ENCODE measurements at places on chromosomes 1 and 21.
A peak's percentile ranks its signal among the peaks of the same experiment; 100 is the strongest.

GRCh38 chr1:48810740-48811139, 34.0 kb upstream of the BEND5 start:
- DNase-seq: no peak

- no peak for DNase-seq
These were observed 19.2 kb upstream of the RC3H1 start for GRCh38 chr1:174041369-174041768.

GRCh38 chr1:44359234-44359935, 4.3 kb upstream of the ERI3 start:
- DNase-seq: peak; percentile 19

DNA sequence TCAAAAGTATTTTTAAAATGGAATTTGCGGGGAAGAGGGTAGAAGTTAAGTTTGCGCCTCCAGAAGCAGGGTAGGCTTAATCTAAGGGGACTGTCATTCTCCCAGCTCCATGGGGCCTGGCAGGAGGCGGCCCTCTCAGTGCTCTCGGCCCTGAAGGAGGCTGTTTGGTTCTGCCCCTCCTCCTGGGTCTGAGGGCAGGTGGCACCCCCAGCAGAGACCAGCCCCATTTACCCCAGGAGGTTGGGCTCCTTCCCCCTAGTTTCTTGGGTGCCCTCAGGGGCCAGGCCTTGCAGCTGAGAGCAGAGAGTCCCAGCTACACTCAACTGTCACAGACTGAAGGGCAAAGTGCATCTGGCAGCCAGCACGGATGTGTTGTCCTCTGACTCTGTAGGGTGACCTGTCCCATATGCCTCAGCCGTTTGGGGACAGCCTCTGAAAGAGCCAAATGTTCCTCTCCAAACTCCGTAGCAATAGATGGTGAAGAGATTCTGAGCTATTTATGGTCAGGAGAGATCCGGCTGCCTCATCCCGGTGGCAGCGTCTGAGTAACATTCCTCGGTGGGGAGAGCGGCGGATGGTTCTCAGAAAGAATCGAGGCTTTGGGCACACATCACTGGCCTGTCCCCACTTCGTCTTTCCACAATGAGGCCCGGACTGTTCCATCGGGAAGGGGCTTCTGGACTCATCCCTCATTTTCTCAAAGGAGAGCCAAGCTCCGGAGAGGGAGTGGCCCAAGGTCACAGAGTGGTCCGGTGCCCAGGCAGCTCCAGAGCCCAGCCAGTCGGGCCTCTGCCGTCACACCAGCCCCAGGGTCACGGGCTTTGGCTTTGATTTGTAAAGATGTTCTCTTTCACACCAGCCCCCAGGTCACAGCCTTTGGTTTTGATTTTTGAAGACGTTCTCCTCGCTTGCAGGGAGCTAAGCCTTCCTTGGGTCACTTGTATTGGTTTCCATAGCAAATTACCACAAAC, 424.2 kb upstream of the VAMP3 start:
- no peak for DNase-seq

- no peak for DNase-seq
These were observed 22.2 kb downstream of the UBE2T start for GRCh38 chr1:202319381-202320080.

GRCh38 chr1:150846473-150847146, 29.8 kb downstream of the ARNT start:
- no peak for DNase-seq

DNA sequence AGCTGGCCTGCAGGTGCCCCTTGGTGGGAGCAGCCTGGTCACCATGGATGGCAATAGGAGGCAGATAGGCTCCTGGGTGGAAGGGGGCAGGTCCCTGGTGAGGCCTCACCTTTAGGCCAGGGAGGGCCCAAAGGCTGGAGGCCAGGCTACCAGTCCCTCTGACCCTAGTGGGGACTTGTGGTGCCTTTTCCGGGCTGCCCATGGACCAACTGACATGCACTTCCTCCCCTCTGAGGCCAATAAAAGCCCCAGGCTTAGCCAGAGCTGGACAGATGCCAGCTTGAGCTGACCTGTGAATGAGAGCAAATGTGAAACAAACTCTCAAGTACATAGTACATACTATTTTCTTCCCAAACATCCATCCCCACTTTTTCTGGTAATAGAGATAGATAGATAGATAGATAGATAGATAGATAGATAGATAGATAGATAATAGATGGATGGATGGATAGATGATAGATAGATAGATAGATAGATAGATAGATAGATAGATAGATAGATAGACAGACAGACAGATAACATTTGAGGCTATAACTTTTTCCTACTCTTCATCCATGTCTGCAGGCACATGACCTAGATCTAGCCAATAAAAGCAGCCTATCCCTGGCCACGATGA, 9.2 kb upstream of the CTTNBP2NL start:
- no peak for DNase-seq

DNA sequence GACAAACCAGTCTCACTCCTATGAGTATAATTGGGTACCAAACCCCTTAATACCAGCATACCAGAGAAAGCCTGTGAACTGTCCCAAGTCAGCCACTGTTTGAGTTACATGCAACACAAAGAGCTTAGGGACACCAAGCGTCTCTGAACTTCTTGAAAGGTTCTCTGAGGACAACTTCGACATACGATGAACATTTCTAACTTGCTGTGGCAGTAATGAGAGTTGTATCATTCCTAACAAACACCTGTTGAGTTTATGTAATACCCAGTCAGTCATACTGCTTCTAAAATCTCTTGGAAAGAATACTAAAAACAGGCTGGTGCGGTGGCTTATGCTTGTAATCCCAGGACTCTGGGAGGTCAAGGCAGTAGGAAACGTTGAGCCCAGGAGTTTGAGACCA, 18.4 kb downstream of the CCT8 start:
- no peak for DNase-seq

DNA sequence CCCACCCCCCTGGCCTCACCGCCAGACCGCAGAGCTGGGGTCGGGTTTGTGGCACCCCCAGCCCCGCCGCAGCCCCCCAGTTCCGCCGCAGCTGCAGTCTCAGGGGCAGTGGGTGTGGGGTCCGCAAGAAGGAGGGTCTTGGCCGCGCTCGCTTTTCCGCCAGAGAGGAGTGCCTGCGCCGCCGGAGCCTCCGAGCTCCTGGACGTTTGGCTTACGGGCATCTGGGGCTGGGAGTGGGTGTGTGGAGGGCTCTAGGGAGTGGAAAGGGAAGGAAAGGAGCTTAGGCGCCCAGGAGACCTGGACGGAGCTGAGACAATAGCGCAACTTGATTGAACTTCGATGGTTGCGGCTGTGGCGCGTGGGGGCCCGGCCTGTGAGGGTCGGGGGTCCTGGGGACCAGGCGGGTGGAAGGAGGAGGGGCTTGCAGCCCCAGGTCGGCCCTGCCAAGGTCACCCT, 88.8 kb upstream of the IPO9 start:
- peak; percentile 61 for DNase-seq

- DNase-seq: peak; percentile 43
These were observed 522.9 kb downstream of the LRRIQ3 start for GRCh38 chr1:73674945-73675561.

DNA sequence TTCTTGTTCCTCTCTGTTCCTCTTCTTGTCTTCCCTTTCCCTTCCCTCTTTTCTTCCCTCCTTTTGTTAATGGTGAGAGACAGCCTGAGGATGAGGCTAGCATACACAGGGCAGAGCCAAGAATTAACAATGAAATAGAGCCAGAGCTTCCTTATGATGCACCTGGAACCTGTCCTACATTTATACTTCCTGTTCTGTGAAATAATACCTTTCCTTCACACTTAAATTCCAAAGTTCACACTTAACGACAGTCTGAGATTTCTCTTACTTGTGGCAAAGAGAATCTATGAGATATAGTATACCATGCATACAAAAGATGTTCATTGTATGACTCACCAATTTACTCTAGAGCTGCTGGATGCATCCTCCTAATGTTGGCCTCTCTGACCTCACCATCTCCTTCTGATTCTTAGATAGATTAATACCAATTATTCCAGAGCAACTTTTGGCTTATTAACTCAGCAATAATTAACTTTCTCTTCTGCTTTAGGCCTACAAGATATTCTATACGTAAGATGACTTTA, 30.8 kb upstream of the TSNAX start:
- DNase-seq: no peak

- DNase-seq: no peak
These were observed 51.2 kb downstream of the POFUT2 start for GRCh38 chr21:45236481-45236880.

- DNase-seq: peak; percentile 77
These were observed 157.9 kb upstream of the NRIP1 start for GRCh38 chr21:15222707-15223106.

DNA sequence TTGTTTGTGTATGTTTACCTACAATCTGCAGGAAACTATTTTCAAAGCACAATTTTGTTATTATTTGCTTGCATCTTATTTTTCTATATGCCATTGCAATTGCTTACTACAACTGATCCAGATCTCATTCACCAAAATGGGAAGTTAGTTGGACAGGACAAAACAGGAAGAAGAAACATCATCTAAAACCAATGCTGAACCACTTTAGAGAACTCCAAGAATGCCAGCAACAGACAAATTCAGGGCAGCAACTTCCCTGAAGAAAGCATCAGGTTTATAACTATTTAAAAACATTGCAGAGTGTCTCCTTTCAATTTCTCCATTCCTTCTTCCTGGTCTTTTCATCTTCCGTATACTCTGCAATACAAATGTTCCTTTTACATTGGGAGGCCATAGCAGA, 82.4 kb upstream of the SMYD2 start:
- DNase-seq: no peak

GRCh38 chr21:45003331-45004058, 63.7 kb downstream of the SLX9 start:
- no peak for DNase-seq

GRCh38 chr1:185731446-185731845, 2.7 kb upstream of the HMCN1 start:
- no peak for DNase-seq

- peak; percentile 21 for DNase-seq
These were observed 974 bp upstream of the FNBP1L start for GRCh38 chr1:93446837-93447451.

DNA sequence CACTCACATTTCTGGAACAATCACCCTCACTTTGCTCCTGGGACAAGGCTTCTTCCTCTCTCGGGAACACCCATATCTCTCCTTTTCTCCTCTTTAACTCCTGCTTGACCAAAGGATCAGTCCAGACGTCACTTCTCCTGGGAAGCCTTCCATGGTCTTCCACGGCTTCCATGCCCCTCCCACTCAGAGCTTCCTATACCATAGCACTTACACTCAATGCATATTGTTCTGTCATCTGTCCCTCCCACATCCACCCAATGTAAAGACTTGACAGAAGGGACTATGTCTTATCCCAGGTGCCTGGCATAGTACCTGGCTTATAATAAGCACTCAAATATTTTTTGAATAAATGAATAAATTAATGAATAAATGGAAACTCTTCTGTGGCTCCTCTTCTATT, 28.2 kb downstream of the CD34 start:
- DNase-seq: no peak

DNA sequence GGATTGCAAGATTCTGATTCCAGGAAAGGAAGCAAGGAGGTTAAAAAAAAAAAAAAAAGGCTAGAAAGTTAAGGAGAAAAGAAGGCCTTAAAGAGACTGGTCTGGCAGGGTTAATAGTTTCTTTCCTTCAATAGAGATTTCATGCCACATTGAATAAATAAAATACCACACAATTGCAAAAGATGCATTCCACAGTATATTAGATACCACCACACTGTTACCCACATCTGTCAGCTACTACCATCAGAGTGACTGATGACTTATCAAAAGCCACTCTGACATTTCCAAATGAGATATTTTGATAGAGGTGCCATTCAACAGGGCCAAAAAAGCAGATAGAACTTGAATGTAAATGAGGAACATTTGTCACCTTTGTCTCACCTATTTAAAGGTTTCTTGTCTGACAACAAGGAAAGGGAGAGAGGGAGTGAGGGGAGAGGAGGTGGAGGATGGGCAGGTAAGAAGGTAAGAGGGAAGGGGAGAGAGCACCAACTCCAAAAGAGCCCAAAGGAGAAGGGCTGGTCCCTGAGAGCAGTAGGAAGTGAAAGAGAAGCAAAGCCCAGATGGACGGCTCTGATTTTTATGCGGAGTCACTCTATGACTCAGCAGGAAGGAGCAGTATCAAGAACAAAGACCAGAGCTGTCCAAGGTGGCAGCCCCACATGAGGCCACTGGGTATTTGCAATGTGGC, 38.3 kb downstream of the LRRN2 start:
- DNase-seq: peak; percentile 83

DNA sequence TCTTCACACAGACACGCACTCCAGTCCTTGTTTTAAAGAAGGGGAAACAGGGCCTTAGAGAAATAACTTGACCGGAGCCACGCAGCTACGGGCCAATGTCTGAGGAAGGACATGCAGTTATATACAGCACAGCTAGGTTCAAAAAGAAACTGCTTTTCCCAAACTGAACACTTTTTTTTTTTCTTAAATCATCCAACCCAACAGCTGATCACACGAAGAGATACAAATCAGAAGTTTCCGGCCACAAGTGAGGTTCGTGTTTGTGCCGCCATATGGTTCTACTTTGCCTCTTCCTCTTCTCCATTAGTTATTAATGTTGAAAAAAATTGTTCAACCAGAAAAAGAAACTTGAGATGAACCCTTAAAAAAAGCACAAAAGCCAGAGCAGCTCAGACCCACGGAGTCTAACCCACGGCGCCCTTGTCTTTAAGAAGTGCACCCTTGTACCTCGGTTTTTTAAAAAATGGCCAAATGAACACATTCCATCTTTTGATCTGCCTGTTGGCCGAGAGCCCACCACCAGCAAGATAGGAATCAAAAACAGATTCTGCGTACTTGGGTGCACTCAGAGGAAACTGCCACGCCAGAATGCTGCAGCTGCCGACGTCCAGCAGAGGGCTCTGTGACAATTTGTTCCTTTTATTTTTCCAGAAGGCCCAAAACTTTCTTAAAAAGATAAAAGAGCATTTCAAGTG, 78.9 kb downstream of the SLC66A1 start:
- DNase-seq: peak; percentile 91

GRCh38 chr1:31483012-31483946, 70.3 kb downstream of the SERINC2 start:
- DNase-seq: peak; percentile 97

DNA sequence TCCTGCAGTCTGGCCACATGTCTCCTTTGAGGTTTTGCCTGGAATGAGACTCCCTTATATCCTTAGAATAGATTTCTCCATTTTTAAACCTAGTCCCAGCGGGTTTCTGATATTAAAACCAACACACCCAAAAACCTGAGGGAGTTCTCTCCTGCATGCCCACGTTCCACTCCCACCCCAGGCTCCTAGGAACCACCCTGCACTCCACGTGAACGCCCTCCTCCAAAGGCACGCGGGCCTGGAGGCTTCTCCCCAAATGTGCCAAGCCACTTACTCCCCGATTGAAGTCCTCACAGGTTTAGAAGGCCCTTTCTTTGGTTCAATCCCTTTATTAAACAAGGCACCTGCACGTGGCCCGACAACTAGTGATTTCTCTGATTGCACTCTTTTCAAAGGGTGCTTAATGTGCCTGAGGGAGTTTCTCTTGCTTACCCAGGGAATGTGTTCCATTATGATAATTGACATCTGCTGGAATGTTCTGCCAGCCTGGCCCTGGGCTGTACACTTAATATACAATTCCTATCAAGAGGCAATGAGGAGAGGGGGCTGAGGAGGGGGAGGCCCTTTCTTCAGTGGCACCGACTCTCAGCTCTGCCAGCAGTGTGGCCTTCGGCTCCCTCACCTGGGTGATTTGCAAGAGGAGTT, 104.3 kb upstream of the ADAR start:
- no peak for DNase-seq

All from GM23248 (cell line).